T-helper 1 cell treated with Interleukin-12 subunit alpha and Interleukin-12 subunit beta and Interleukin-4 antibody, amounts not matched to agents 30 ng/mL and 1 ng/mL, for 36 hours (primary cell): ENCODE measurements at places on chromosomes 1 and 21. TPM values are rescaled to one million over a fixed set of nuclear protein-coding genes. Genes with fewer than 3 reads are reported as not detected.

INAVA gene
- total RNA-seq, result not detected in 2 replicates

UBE2G2 gene
- total RNA-seq, result 108 and 112 TPM in 2 replicates

TIAM1 gene
- 155 and 157 TPM in 2 replicates for total RNA-seq

GPR52 gene
- 4.4 and 4.7 TPM in 2 replicates for total RNA-seq

OR2L5 gene
- total RNA-seq, result not detected in 2 replicates

PTPRF gene
- total RNA-seq, result 0.68 and 0.81 TPM in 2 replicates

GPR37L1 gene
- not detected in 2 replicates for total RNA-seq

S100A2 gene
- 0.78 TPM in 1 of 2 replicates, not detected in the other for total RNA-seq

OR2M3 gene
- not detected in 2 replicates for total RNA-seq

CLDN19 gene
- total RNA-seq, result not detected in 2 replicates

EDN2 gene
- not detected in 2 replicates for total RNA-seq

PADI2 gene
- not detected in 2 replicates for total RNA-seq

ELF3 gene
- total RNA-seq, result 0.41 and 0.61 TPM in 2 replicates

RPF1 gene
- 41.4 and 41.8 TPM in 2 replicates for total RNA-seq

ZFP69 gene
- 2.6 and 3.2 TPM in 2 replicates for total RNA-seq

LGR6 gene
- total RNA-seq, result not detected in 2 replicates

SHE gene
- not detected in 2 replicates for total RNA-seq

DAB1 gene
- 0.15 and 0.22 TPM in 2 replicates for total RNA-seq

UBL4B gene
- not detected in 2 replicates for total RNA-seq

CR1 gene
- 0.02 TPM in 2 replicates for total RNA-seq
